ENCODE measurements at places on chromosomes 12 and 14.

GRCh38 chr12:75856235-75856634 lies 175.3 kb downstream of the PHLDA1 start:
- DNase-seq: no peak

DNA sequence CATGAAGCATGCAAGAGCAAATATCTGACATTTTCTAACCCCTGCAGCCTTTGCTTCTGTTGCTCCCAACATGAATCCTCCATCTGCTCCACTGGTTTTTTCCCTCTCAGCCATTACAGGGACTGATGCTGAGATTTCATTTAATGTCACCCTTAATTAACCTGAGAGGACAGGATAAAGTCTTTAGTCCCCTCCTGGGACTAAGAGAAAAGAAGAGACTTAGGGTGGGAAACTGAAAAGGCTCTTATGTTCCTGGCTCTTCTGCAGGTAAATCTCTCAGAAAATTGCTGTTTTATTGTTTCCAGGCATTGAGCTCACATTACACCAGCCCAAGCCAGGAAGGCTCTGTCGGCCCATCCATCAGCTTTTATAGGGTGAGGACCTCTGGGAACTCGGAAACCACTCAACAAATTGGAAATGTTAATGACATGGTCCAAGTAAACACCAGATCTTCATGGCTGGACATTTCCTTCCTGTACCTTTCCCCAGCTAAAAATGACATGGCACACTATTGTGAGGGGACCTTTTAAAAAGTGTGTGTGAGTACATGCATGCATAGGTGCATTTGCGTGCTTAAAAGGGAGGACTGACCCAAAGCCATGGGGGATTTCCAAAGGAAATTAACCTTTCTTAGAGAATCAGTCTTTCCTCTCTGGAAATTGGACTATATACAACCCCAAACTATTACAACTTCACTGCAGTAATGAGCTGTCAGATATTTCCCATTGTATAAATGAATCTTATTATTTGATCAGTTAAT lies 408.1 kb upstream of the TMTC1 start:
- DNase-seq: no peak

GRCh38 chr14:63493246-63493645 lies 49.9 kb downstream of the PPP2R5E start:
- no peak for DNase-seq

DNA sequence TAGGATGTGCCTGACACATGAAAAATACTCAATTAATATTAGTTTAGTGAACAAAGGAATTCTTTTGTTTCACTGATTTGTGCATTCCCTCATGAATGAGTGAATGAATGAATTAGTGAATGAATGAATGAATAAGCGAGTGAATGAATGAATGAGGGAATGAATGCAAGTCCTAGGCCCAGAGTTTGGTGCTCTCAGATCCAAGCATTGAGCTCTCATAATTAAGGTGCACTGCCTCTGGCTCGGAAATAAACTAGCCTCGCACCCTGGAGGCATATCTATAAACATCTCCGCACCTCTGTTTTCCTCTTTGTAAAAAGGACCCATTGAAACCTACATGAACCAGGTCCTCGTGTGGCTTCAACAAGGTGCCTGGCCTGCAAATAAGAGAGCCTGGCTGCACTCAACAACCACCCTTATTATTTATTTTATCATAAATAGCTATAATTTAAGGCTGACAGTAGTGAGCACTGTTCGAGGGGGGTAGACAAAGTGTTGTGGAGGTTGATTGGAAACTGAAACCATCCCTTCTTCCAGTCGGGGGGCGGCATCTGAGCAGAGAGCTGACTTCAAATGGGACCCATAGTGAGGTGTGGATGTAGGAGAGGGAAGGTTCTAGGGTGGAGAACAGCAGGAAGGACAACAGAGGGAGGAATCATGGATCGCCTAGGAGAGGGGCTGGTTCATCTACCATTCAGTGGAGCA lies 316.8 kb downstream of the BCL11B start:
- no peak for DNase-seq

DNA sequence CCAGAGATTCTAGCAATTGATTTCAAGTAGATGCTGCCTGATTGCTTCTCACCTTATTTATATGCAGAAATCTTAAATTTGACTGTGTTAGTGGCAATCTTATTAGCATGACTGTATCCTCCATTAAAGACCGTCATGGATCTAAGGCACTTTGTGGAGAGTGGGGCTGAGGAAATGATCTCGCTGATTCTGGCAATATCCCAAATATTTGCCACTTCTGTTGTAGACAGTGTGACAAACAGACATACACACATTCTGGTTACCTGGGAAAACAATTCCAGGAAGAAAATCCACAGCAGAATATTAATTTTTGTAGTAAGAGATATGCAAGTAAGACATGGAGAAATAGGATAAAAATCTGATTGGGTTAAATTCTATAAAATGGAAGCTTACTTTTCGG lies 269.0 kb upstream of the G2E3 start:
- no peak for DNase-seq

DNA sequence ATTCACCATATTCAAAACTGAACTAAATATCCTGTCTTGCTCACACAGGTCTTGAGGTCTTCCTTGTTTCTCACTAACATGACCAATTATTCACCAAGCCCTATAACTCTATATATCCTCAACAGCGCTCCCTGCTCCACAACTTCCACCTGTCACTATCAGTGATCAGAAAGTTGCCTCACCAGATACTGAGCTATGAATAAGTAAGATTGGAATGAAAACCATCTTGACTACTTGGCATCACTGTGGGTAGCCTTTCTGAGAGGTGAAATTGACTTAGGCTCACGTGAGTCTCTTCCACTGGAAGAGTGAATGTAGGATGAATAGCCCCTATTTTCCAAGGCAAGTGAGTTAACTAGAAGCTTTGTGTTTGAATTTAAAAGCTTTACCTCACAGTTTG lies 167.1 kb downstream of the PIK3C2G start:
- DNase-seq: no peak

DNA sequence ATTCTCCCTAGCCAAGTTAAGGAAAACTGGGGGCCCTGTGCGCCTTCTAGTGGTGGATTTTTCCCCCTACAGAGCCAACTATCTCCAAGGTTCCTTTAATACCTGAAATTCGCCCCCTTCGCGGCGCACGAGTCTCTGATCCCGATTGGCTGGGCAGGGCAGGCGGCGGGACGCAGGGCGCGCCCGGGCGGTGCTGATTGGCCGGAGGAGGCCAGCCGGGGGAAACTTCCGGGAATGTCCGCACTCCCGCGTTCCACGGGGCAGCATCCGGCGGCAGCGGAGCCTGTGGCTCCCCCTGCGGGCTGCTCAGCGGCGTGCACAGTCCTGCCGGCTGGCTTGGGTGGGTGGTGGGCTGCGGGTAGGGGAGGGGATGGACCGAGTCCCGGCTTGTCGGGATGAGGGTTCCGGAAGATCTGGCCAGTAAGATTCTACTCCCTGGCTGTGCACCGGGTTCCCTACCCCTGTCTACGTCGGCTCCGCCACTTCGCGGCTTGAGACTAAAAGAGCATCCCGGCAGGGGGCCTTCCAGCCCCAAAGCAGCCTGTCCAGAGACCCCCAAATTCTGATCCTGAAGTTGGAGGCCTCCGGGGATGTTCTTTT lies at the start of gene NABP2:
NABP2 (plus strand) TSS at position 241 of the 600 bp plus-strand sequence. CDS start 515 bp downstream, outside the sequence.
- peak; percentile 91 for DNase-seq

DNA sequence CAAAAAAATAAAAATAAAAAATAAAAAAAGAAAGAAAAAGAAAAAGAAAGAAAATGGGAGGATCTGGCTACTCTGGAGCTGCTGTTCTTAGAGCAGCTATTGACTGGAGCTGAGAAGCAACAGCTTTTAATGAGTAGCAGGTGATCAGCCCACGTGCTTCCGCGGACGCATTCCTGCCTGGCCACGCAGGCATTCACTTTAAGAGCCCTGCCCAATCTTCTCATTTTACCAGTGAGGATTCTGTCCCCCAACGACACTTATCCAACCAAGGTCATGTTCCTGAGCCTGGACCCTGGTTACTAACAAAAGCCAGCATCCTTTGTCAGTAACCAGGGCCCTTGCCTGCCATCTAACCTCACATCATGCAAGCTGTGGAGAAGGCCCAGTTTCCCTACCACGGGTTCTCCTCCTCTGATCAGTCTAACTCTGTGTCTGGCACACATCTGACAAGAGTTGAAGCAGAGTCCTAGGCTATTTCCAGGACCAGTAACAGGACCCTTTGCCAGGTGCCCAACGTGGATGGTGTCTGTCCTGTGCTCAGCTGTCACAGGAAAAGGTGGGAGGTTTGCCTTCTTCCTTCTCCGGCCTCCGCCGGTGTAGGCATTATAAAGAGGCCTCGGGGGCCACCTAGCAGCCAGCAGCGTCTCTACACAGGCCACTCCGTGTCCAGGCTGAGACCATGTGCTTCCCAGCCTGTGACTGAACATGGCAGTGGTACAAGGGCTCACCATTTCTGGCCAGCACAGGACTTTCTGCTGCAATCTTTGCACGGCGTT lies 60.9 kb upstream of the GPATCH2L start:
- no peak for DNase-seq

DNA sequence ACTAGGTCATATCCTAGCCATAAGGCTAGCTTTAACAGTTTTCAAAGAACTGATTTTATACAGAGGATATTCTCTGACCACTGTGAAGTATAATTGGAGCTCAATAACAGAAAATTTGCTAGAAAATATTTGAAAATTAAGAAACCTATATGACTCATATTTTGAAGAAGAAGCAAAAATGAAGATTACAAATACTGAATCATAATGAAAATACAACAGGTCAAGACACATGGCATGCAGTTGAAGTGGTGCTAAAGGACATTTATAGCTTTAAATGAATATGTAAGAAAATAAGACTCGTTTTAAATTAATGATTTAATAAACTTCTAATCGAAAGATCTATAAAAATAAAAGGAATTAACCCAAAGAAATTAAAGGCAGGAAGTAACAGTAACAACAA lies 1234.6 kb downstream of the SLC16A7 start:
- no peak for DNase-seq
